ENCODE measurements at places on chromosomes 3 and 15.

GRCh38 chr3:191557322-191557721, 96.4 kb downstream of the PYDC2 start:
- no peak for DNase-seq

GRCh38 chr15:73727330-73727976, 25.7 kb downstream of the INSYN1 start:
- no peak for DNase-seq

DNA sequence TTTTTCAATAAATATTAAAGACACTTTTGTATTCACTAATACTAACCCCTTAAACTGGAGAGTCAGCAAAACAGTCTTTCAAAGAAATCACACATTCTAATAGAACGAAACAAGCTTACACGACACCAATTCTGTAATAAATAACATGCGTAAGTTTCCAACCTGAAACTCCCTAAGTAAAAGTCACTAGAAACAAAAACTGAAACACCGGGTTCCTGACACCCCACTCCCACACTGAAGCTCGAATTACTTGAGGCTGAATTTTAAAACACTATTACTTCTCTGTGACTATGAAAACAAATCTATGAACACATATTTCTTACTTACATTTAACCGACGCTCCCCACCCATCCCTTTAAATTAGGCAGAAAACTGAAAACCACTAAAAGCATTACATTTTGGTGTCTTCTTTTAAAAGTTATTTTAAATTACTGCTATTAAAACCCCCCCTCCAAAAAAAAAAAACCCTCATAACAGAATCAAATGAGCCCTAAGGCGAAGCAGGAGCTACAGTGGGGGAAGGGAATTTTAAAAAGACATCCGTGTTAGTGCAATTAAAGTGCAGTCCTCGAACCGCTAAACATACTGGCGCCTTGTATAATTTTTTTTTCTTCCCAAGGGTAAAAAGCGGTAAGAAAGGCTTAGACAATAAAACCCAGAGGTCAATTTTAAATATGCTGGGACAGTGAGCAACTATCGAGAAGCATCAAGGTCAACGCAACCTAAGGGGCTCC, 878 bp downstream of the SPPL2A start:
- peak; percentile 75 for DNase-seq

- DNase-seq, result no peak
These were observed 52.4 kb downstream of the ONECUT1 start for GRCh38 chr15:52737720-52738119.

DNA sequence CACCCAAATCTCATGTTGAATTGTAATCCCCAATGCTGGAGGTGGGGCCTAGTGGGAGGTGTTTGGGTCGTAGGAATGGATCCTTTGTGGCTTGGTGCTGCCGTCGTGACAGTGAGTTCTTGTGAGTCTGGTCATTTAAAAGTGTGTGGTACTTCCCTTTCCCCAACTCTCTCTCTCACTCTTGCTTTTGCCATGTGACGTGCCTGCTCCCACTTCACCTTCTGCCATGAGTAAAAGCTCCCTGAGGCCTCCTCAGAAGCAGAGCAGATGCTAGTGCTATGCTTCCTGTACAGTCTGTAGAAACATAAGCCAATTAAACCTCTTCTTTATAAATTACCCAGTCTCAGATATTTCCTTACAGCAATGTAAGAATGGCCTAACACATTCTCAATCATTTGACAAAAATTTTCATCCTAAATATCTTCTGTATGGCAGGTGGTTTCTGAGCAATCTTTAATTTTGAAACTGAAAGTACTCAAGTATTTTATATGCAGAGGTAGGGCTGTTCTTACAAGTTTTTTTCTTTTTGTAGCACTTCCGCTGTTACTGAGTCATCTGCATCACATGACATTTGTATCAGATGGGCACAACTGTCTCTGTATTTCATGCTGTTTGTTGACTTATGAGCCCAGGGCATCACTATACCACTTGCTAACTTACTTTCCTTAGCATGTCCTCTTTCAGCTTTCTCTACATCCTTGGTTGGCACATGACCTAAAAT, 8.8 kb downstream of the RPL39L start:
- DNase-seq, result no peak

DNA sequence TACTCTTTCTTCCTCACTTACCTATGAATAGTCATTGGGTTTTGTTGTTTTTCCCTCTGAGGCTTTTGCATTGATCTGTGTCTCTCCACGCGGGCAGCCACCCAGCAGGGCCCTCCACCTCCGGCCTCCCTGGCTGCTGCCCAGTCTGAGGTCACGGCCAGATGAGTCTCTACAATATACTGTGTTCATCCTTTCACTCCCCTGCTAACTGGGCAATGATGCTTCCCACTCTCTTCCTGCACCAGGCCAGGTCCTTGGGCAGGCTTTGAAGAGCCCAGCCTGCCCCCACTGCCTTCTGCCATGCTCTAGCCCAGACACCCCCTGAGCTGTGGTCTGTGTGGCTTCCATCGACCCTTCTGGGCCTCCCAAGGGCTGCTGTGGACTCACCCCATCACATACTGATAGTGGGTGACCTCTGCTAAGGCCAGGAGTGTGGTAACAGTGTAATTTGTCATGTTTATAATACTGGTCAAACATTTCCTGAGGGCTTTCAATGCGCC, 18.0 kb downstream of the PDIA5 start:
- DNase-seq, result no peak

DNA sequence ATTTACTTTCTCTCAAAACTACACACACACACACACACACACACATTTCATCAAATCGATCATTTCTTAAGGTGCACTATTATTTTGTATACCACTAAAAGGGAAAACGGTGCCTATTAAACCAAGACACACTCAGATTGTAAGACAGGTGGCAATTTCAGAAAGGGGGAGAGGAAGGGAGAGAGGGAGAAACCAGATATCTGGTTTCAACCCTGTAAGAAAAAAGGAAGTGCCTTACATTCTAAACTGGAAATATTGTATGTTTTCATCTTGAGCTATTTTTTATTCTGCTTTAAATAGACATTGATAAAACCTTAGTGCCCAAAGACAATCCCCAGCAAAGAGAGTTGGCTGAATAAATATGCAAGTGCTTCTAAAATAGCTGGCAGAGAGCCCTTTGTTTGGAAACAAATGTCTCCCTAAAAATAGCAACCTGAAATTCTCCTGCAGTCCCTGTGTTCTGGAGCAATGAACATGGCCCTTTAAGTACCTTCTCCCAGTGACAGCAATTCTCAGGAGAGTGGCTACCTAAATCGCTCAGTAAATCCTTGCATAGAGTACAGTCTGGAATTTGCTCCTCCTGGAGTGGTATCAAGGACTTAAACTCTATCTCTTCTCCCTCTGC, 85.7 kb downstream of the RARB start:
- DNase-seq, result no peak

GRCh38 chr15:91564631-91565030, 288.9 kb upstream of the SLCO3A1 start:
- no peak for DNase-seq

GRCh38 chr3:179853176-179853575, 183.6 kb downstream of the PEX5L start:
- DNase-seq, result no peak

DNA sequence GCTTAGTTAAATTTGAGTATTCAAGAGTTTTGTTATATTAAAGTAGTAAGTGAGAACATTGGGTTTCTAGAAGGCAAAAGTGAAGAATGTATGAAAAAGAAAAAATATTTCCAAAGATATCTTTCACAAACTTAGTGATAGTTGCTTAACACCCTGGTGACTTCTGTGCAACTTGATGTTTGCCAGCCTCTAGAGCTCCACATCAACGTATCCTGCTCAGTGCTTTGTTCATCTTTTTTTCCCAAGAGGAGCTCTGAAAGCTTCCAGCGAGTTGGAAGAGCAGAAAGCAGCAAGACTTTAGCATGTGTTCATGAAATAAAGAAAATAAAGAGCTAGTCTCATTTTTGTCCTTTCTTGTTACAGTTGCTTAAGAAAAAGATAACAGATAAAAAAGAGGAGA, 225.5 kb downstream of the GRM7 start:
- no peak for DNase-seq

GRCh38 chr15:74855857-74856256, 12.9 kb upstream of the ULK3 start:
- no peak for DNase-seq

GRCh38 chr15:100671858-100672543, 69.6 kb downstream of the ASB7 start:
- DNase-seq, result peak; percentile 51

DNA sequence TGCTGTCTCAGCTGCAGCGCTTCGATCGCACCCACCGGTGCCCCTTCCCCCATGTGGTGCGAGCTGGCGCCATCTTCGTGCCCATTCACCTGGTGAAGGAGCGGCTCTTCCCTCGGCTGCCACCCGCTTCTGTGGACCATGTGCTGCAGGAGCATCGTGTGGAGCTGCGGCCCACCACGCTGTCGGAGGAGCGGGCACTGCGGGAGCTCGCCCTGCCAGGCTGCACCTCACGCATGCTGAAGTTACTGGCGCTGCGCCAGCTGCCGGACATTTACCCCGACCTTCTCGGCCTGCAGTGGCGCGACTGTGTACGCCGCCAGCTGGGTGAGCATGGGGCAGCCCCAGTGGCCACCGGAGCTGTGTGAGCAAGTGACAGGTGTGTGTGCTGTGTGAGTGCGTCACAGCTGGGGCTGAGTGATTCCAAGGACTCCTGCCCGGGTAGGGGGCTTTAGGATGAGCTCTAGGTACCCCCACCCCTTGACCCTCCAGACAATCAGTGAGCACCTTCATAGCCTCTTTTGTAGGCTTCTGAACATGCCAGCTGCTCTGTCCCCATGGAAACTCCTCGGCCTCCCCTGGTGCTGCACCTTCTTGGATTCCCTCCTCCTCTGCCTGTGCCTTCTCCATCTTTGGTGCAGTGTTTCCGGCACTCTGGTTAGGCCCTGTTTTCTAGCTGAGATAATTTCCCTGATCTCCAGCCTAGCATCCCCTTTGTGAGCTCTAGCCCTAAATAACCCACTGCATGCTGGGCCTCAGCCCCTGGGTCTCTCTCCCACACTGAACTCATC, 7.0 kb downstream of the C15orf39 start:
- no peak for DNase-seq

- DNase-seq, result peak; percentile 42
These were observed 24.9 kb upstream of the RASGRP1 start for GRCh38 chr15:38589502-38589901.

DNA sequence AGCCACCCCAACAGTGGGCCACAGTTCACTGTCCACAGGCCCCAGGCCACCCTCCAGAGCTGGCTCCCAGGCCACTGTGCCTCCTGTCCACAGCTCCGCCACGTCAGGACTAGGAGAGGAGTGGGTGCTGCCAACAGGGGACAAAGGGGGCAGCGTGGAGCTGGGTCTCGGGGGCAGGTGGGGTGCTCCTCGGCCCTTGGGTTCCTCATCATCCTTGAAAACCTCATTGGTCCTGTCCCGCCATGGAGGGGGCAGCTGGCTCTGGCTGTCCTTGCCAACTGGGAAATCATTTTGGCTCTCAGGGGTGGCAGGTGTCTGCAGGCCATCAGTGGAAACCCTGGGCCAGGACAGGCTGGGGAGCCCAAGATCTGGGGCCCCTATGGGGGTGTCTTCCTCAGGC, 45.2 kb downstream of the ADAMTS7 start:
- DNase-seq, result no peak

- DNase-seq, result no peak
These were observed 686.5 kb downstream of the MECOM start for GRCh38 chr3:168976969-168977368.
